ENCODE measurements at places on chromosomes 12 and 14.

GRCh38 chr12:5718680-5719079 lies 226.4 kb downstream of the ANO2 start:
- DNase-seq = no peak

DNA sequence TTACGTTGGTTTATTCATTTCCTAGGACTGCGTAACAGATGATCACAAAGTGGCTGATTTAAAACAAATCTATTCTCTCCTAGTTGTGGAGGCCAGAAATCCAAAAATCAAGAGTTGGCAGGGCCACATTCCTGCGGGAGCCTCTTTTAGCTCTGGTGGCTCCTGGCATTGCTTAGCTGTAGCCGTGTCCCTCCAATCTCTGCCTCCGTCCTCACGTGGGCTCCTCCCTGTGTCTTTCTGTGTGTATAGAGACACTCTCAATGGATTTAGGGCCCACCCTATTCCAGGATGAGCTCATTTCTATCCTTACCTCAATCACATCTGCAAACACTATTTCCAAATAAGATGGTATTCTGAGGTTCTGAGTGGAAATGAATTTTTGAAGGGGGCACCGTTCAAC lies 42.5 kb downstream of the KCTD10 start:
- DNase-seq = no peak

DNA sequence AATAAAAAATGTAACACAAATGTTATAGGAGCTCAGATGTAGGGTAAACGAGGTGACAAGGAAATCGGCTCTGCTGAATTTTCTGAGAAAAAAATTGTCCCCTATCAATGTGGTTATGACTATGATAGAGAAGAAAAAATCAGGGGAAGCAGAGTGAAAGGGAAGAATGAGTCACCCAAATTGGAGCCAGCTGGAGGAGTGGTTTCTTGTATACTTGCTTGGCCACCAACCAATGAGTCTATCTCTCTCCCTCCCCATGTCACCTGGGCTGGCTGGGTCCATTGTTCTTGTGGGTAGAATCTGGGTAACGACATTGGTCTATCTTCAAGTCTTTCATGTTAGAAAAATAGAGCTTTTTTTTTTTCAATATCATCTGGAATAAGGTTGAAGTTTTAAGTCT lies 196.6 kb upstream of the FLRT2 start:
- DNase-seq = no peak

DNA sequence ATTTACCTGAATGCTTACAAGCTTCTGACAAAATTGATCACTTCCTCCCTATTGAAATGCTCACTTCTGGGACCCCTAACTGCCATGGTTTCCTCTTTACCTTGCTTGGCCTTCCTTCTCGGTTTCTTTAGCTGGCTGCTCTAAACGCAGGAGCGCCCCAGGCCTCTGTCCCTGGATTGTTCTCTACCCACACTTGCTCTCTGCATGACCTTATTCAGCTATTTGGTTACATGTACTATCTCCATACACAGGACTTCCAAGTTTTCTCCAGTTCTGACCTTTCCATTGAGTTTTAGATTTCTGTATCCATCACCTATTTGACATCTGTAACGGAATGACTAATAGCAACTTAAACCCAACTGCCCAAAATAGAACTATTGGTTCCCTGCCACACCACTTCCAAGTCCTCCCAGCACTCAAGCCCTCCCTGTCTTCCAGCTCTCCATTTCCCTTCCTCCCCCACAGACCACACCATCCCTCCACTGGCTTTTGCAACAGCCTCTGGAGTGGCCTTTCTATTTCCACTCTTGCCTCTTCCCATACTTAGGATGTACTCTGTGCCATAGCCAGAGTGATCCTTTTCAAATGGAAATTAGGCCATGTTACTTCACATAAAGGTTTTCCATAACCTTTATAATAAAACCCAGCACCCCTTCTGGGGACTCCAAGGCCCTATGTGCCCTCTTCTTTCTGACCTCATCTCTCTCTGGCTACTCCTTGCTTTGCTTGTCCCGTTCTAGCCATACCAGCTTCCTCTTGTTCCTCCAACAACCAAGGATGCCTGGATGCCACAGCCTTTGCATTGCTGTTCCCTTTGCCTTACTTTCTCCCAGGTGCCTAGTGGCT lies 202.2 kb downstream of the AEBP2 start:
- DNase-seq = no peak
